ENCODE measurements at places on chromosomes 2 and 18.

DNA sequence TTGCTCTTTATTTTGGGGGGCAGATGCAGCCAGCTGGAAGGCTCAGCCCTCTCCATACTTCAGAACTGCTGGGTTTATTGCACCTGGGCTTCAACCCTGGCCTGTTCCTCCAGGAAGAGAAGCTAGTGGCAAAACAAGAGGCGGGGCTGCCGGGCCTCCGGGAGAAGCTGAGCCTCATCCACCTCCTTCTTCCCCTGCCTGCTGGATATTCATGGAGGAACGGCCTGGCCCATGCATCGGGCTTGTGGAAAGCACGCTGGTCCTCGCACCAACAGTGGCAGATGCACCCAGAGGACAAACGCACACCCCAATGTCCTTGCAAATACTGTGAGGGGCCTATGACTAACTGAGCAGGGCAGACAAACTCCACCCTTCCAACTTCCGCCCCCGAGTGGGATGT, 30.6 kb downstream of the FAM178B start:
- DNase-seq = no peak

DNA sequence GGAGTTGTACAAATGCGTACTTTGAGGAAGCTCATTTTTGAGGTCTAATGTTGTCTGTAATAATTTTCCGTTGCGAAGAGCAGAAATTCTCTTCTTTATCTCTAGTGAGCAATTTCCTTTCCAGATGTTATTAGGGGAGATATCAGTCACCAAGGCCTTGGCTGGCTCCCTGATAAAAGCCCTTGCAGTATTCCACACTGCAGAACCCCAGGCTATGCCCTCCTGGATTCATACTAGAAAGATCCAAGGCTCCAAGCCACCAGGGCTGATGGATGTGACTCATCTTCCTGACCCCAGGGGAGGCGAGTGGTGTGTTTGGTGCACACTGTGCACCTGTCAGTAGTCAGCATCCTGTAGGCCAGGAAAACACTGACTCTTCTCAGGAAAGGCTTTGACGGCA, 34.7 kb downstream of the INO80C start:
- no peak for DNase-seq

DNA sequence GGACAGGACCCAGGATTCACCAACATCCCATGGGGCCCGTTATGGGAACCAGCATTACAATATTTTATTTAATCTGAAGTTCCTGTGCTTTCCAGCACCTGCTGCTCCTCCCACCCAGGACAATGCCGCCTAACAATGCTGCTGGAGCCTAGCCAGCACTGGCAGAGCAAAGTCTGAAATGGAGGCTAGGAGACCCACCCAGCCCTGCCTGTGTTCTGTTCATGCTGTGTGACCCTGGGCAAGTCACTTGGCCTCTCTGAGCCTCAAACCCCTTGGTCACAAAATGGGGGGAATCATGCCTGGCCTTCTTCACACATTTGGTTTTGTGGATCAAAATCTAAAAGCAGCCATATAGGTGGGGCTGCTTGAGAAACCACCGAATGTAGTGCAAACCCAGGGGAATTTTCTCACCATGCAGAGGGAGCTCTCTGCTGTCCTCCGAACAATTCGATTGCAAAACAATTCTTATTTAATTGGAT, 38.5 kb upstream of the ODC1 start:
- DNase-seq = no peak

- no peak for DNase-seq
These were observed 7.0 kb upstream of the STK39 start for GRCh38 chr2:168254158-168254935.

GRCh38 chr2:38217401-38218188, 141.6 kb upstream of the CYP1B1 start:
- no peak for DNase-seq

DNA sequence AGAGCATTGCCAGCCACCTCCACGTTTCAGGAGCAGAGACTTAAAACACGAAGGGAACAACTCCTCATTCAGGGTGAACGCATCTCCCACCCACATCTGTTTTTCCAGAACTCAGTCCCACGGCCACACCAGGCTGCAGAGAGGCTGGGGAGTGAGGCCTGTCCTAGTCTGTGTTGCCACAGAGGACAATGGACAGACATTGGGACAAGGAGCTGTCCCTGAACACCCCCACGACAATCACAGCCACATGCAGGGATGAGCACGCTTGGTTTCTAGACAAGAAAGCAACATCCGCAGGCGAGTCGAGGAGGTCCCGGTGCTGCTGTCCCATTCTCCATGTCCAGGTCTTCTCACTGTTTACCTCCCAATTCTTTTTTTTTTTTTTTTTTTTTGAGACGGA, 167.4 kb downstream of the EIPR1 start:
- DNase-seq = no peak

- no peak for DNase-seq
These were observed 18.7 kb upstream of the CCDC102B start for GRCh38 chr18:68779169-68779568.

GRCh38 chr2:189233527-189233926, 54.0 kb upstream of the COL5A2 start:
- DNase-seq = no peak

DNA sequence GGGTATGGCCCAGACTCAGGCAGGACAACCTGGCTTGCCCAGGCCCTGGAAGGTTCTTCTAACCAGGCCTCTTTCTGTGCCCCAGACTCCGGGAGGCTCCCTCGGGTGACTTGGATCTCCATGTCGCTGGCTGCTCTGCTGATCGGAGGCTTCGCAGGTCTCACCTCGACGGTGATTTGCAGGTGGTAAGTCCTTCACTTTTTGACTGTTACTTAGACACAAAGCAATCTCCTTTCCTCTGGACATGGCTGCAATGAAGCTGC, 103.5 kb downstream of the TPO start:
- DNase-seq = no peak
